Muscle of back (tissue), 13 donors: ENCODE measurements at places on chromosomes 12 and 14. TPM values are rescaled to one million over a fixed set of nuclear protein-coding genes. Genes with fewer than 3 reads are reported as not detected.

DNA sequence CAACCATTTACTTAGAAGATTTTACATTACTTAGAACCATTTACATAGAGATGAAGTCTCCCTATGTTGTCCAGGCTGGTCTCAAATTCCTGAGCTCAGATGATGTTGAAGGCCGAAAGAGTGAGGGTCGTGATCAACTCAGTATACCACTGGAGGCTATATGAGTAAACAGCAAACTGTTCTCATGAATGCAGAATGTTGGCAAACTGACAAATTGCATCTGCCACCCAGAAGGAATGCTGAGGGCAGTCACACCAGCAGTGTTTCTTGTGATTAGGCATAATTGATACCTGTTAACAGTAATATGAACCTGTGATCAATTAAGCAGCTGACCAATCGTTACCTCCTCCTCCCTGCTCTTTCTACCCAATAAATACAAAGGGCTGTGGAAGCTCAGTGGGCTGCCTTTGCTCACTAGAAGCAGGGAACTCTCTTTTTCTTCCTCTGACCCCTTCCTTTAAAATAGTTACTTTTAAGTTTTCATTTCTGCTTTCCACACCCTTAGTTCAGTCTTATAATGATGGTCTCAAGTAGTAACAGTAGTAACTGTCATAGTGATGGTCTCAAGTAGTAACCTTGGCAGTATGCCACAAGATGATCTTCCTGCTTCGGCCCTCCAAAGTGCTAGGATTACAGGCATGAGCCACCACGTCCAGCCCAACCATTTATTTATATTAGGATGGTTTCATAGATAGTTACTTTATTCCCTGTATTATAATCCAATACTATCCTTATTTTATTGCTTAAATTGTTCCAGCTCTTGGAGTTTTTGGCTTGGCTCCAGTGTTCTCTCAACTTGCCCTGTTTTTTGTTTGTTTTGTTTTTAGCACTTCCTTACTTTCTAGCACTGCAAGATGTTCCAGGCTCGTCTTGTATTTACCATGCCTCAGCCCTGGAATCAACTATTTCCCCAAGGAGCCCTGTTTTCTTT, 25.8 kb downstream of the LIMA1 start:
- peak; percentile 67 for DNase-seq

DNA sequence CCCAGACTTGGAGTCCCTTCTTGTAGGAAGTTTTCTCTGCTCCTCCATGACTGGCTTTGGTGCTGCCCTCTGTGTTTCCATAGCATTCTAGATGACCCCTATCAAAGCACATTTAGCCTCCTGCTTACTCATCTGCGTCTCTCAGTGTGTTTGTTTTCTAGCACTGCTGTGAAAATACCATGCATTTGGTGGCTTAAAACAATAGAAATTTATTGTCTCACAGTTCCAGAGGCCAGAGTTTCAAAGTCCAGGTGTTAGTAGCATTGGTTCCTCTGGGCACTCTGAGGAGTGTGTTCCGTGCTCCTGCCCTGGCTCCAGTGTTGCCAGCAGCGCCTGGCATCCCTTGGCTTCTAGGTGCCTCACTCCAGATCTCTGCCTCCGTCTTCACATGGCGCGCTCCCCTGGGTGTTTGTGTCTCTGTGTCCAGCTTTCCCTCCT, 86.1 kb downstream of the CACNA1C start:
- DNase-seq: no peak

DNA sequence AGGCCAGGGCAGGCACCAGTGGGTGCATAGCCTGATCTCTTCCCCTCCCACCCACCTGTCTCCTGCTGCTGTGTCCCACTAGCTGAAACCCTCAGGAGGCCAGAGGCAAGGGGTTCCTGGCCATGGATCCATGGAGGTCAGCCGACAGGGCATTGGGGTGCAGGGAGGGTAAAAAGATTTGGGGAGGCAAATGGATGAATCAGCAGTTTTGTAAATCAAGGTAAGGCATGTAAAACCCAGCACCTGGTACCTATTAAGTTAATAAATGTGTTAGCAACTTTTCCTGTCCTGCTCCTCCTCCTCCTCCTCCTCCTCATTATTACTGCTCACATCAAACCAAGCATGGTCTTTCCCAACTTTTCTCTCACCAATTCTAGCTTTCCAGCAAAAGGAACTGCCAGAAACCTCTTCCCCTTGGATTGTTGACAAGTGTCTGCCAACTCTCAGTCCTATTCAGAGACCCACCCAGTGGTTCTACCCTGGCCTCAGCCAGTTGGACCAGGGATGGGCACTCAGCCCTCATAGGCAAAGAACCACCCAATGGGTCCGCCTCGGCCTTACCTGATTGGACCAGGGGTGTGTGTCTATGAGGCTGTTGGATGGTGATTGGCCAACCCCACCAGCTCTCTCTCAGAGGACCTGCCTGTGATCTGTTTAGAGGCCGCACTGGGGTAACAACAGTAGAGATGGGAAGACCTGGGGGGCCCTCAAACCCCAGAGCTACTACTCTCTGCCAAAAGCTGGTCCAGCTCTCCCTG, 155.7 kb upstream of the GSC start:
- DNase-seq: no peak

Gene PELI2
- 7.3 TPM for polyA plus RNA-seq

Gene PHLDA1
- 27.2 TPM for polyA plus RNA-seq
